Activated naive CD4-positive, alpha-beta T cell treated with anti-CD3 and anti-CD28 coated beads, Interleukin-2, amount 50 U/mL, for 72 hours (primary cell): ENCODE measurements at places on chromosomes 7 and 10.

GRCh38 chr7:67484244-67484751 is 487.7 kb downstream of the TYW1 start:
- no peak for DNase-seq

GRCh38 chr7:7582596-7582995 is 15.9 kb downstream of the MIOS start:
- no peak for DNase-seq

- no peak for DNase-seq
Measured at GRCh38 chr7:33661430-33662160, 243.7 kb upstream of the BMPER start.

- peak; percentile 53 for DNase-seq
Measured at GRCh38 chr10:43202224-43202656, 64.0 kb downstream of the CSGALNACT2 start.

GRCh38 chr7:43669286-43670081 is 59.8 kb downstream of the COA1 start:
- peak; percentile 88 for DNase-seq

DNA sequence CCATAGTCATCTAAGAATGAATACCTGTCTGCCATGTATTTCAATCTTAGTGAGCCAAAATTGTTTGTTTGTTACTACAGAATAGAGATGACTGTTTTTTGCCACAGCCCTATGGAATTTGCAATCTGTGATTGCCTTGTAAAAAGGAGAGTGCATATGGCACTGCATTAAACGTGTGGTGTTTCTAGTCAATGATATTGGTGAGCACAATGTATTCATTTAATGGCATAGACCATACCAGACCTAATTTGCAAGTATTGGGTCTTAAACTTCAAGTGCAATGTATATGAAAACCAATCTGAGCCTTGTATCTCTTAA is 11.3 kb downstream of the INSIG1 start:
- no peak for DNase-seq

DNA sequence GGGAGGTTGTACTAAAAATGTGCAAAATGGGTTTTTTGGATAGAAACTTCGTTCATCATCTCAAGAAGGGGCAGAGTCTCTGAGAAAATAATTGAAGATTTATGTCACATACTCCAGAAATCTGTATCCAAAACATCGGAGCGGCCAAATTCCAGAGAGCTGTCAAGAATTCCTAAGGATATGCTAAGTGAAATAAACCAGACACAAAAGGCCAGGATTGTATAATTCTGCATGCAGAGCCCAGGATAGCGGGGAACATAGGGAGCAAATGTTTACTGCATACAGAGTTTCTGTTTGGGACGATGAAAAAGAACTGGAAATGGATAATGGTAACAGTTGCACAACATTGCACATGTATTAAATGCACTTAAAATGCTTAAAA is 224.2 kb upstream of the AUTS2 start:
- DNase-seq: no peak

- peak; percentile 30 for DNase-seq
Measured at GRCh38 chr10:63166742-63167258, 33.7 kb downstream of the NRBF2 start.

- DNase-seq: no peak
Measured at GRCh38 chr7:66352071-66352470, 146.9 kb downstream of the TPST1 start.

DNA sequence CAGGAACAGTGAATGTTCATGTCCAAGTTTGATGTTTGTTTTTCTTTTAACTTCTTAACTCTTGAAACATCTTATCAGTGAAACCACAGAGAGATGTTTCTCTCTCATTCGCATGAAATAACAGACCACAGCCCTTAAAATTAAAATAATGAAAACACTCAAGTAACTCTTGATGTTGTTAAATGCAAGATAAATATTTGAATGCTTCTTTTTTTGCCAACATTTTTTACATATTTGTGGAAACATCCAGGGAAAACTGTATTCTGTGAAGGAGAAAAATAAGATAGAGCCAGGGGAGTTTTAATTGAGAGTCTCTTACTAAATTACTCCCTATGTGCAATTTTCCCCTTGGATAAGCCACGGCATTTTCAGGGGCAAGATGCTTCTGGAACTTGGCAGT is 361.8 kb upstream of the MGMT start:
- no peak for DNase-seq

DNA sequence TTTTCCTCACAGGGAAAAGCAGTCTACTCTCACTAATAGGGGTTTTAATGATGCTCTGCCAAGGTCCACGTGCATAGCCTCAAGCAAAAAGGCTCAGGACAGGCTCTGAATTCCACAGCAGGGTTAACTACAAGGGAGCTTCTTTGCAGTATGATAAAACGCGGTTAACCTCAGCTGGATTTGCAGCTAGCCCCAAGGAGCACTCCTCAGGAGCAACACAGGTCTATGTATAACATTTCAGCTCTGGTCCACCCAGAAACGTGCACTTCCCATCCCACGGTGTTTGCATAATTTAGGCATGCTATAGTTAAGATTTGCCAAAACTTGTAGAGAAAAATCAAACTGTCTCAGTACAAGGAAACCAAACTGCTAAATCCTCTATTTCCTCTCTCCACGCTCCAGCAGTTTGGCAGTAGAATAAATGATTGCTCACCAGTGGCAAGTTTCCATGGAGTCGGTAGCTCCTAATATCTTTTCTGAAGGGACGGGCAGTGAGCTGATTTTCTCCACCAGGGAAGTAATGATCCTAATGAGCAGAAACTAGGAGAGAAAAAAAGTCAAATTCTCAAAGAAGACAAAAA is 13.1 kb upstream of the ASB4 start:
- no peak for DNase-seq

DNA sequence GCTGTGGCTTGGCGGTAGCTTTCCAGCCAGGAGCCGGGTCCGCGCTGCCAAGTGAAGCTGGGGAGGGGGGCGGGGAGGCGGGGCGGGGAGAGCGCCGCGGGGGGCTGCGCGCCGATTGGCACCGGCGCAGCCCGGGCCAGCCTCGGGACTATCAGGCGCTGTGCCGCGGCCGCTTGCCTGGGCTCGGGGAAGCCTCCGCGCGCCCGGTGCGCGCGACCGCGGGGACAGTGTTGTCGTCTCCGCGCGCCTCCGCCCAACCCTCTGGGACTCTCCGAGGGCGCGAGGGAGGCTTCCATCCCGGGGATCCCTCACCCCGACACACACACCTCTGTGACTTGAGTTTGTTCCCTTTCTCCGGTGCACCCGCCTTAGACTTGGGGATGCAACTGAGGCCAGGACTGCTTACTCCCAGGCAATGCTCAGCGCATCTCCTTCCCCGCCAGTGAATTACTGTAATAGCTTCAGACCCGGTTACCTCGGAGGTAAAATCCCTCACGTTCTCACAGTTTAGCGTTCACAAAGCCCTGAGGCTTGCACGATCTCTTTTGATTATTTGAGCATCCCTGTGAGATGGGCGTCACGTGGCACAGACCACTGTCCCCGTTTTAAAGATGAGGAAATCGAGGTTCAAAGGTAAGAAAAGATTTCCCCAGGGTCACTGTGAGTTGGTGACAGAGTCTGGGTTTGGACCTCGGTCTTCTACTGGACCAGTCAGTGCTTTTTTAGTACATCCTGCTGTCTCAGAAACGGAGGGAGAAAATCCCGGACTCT is at the start of gene NKX1-2:
Gene NKX1-2 (minus strand): TSS at position 24 of the 771 bp plus-strand sequence. CDS start 92 bp downstream, outside the sequence.
- no peak for DNase-seq

GRCh38 chr10:131676800-131677421 is 223.9 kb upstream of the PPP2R2D start:
- DNase-seq: no peak
